Renal pelvis (tissue), 12 donors: ENCODE measurements at places on chromosomes 7 and 10. TPM values are rescaled to one million over a fixed set of nuclear protein-coding genes. Genes with fewer than 3 reads are reported as not detected.

The ATP6V0E2 gene
- 32.2 TPM for polyA plus RNA-seq

GRCh38 chr7:135537905-135538304, 19.8 kb upstream of the NUP205 start:
- DNase-seq = no peak

The TMEM176A gene
- polyA plus RNA-seq = 87.4 TPM

- DNase-seq = no peak
Observed at GRCh38 chr10:61943674-61944378, 42.3 kb downstream of the ARID5B start.

GRCh38 chr10:7334642-7334964, 76.2 kb downstream of the SFMBT2 start:
- DNase-seq = no peak
